ENCODE measurements at places on chromosomes 6 and 20.

DNA sequence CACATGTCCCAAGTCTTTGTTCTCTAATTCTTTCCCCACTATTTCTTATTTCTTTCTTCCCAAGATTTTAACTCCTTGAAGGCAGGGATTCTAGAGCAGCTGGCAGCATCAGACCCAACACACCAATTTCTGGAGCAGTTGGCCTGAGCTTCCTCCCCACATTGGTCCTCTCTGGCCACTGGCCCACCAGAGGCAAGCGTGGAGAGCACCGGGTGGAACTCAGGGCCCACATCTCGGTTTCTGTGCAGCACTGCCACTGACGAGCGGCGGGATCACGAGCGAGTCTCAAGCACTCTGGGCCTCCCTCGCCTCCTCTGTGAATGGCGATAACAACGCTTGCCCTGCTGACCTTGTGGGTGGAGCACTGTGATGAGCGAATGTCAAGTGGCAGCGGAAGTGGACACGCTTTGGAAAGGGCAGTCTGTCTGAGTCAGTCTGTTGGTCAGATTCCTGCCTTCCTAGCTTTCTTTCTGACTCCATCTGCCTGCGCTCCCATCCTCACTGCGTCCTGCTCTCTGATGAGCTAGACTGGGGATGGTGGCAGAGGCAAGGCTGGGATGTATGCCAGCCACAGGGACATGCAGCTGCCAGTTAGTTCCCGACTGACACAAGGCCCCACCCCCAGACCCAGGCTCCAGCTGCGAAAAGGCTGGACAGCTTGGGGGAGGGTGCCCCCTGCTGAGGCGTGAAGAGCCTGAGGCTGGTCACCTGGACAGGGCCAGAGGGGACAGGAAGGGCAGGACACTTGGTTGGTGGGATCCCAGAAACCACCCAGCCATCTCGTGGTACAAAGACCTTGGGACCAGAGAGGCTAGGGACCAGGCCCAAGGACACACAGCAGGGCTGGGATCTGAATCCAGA lies 4.5 kb upstream of the SPDEF start:
- DNase-seq: peak; percentile 58

GRCh38 chr20:8097307-8097706 lies 34.8 kb upstream of the PLCB1 start:
- no peak for DNase-seq

DNA sequence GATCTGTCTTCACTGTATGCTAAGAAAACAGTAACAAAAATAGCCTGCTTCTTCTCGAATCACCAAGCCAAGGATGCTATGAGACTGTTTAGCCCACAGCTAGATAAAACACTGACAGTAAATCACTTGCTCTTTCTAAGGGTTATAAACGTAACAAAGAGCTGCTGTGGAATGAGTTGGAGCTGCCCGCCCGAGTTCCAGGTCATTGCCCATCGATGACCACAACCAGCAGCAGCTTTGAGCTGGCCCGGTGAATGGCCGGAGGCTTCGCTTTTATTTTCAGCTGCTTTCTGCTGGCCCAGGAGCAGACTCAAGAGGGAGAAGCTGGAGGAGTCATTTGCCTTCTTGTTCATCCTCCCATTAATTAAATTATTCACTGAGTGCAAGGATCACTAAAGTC lies 82.2 kb upstream of the CDH4 start:
- no peak for DNase-seq

DNA sequence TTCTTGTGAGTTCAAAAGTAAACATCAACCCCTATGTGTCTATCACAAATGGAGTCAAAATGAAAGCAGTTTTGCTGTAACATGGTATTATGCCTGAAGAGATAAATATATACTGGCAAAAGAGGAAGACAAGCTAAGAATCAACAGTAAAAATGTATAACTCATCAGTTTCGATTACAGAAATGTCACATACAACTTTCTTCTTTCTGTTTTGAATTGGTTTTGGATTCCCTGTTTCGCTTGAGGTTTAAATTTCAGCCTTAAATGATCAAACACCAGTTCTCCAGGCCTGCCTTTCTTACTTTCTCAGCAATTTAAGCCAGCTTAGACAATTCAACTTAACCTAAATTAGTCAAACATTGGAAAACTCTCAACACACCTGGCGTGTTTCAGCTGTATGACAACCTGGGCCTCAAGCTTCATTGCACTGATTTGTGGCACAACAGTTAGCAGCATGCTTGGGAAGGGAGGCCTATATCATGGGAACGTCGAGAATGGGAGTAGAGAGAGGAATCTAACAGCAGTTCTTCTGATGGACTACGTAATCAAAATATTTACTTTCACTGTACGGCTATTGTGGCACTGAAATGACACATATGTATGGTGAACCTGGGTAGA lies 51.9 kb upstream of the MARCKS start:
- no peak for DNase-seq

DNA sequence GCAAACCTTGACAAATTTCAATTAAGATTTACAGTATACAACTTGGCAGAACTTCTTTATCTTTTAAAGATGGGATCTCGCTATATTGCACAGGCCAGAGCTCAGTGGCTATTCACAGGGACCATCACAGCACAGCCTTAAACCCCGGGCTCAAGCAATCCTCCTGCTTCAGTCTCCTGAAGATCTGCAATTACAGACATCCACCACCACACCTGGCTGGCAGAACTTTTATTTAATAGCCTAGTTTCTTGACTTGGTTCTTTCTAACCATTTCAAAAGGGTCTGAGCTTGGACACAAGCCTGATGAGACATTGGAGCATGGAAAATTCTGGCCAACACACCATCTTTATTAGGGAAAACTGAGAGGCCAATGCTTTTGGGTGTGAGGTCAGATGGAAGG lies 151.6 kb upstream of the KCNG1 start:
- DNase-seq: no peak

- no peak for DNase-seq
These were observed 188.0 kb downstream of the ARHGAP18 start for GRCh38 chr6:129521946-129522345.

GRCh38 chr6:100353276-100354015 lies 111.3 kb downstream of the SIM1 start:
- DNase-seq: no peak

GRCh38 chr20:50724851-50725723 lies 6.3 kb upstream of the PARD6B start:
- peak; percentile 68 for DNase-seq

- DNase-seq: no peak
These were observed 313.7 kb downstream of the SOX4 start for GRCh38 chr6:21907291-21907690.

GRCh38 chr6:75849329-75850025 lies 100.4 kb downstream of the MYO6 start:
- no peak for DNase-seq

DNA sequence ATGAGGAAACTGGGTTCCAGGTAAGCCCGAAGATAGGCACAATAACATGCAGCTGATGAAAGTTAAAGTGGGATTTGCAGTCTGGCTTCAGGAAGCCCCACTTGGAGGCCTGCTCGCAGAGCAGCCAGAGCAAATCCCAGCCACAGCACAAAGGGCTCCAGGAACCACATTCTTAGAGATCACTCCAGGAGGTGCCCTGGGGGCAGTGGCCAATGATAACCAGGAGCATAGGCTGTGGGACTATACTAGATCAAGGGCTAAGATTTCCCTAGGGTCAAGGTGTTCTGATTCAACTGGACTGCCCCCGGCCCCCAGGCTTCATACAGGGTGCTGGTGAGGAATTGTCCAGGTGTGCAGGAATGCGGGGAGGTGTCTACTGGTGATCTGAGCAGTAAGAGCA lies 133.9 kb upstream of the PTPRT start:
- no peak for DNase-seq

GRCh38 chr6:169850154-169850553 lies 98.7 kb downstream of the ERMARD start:
- DNase-seq: no peak

DNA sequence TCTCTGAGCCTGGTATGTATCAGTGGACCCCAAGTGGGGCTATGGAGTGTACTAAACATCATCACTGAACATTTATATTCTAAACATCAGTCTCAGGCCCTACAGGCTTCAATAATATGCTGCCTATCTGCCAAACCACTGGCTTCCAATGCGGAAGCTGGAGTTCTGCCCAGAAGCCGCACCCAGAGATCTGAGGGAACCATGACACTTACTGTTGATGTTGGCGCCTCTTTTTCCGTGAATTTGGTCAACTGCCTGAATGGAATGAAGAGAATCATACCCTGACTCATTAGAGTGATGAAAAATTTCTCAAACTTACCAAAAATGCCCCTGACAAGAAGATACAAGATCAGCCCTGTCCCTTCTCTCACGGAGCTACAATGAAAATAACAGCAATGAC lies 66.2 kb downstream of the SLC22A23 start:
- peak; percentile 78 for DNase-seq

- DNase-seq: peak; percentile 68
These were observed 1066.8 kb upstream of the CITED2 start for GRCh38 chr6:140441256-140441655.

DNA sequence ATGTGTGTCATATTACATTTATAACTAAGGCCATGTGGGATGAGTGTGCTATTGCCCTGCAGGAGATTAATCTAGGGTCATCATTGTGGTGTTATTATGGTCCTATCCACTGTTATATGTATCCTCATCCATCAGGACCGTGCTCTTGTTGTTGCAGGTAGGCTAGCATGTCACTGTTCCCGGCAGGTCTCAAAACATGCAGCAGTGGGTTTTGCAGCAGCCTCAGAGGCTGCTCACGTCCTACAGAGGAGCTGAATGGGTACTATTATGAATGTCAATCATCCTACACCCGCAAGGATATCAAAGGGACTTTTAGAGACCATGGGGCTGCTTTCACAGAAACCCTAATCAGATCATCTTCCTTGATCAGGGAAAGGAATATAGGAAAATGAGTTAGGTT lies 318.2 kb downstream of the SAMD5 start:
- no peak for DNase-seq

GRCh38 chr6:83097204-83097603 lies 29.7 kb downstream of the DOP1A start:
- DNase-seq: no peak

DNA sequence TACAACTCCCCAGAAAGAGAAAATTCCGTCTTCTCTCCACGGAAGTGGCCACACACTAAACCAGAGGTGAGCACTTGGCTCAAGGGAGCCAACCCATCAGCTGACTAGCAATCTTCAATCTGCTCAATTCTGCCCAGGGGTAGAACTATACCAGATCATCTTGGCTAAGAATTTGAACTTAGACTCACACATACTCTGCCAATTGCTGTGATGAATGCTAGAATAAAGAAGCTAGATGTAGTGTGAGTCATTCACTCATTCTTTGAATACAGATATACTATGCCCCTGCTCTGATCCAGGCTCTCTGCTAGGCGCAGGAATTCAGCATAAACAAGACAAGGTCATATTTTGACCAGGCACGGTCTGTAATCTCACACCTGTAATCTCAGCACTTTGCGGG lies 147.9 kb upstream of the SHLD1 start:
- no peak for DNase-seq

DNA sequence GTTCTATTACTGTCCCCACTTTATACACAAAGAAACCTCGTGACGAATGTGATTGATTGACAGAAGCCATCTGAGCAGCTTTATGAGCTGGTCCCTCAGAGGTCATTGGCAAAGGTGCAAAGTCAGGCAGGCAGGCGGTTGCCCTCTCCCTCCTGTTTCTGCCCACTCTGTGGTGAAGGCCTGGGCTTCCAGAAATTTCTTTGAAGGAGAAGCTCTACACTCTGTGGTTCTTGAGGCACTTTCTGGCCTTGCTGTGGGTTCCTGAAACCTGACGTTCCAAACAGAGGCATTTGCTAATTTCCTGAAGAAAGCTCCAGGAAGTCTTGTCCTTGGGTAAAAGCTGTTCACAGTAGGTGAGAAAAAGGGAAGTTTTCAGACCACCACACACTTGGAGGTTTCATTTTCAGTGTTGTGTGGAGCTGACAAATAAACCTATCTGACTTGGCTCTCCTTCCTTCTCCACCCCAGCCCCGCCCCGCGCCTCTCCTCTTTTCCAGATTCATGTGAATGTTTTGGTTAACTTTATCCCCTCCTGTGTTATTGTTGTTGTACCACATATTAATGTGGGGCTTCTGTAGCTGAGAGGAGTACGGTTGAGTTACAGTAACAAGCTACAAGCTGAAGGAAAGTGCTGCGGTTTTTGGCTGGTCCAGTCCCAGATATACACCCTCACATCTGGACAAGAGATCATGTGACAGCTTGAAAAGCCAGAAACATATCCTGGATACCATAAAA lies 274.1 kb downstream of the CLIC5 start:
- no peak for DNase-seq

DNA sequence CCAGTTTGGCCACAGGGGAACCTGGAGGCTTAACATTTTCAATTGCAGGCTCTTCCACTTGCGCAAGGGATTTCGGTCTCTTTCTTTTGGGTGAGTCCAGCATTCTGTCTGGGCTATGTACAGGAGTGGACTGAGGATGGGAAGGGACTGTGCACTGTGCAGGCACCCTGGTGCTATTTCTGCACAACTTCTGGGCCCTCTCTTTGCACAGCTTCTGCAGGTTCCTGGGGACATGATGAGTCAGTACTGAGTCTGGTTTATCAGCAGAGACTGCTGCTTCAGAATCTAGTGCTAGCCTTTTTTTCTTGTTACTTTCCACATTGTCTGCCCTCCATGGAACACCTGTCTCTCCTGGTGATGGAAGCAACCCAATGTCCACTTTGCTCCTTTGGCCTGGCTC lies 78.5 kb upstream of the ASF1A start:
- DNase-seq: no peak

GRCh38 chr6:51857134-51857533 lies 230.3 kb downstream of the PKHD1 start:
- DNase-seq: no peak

DNA sequence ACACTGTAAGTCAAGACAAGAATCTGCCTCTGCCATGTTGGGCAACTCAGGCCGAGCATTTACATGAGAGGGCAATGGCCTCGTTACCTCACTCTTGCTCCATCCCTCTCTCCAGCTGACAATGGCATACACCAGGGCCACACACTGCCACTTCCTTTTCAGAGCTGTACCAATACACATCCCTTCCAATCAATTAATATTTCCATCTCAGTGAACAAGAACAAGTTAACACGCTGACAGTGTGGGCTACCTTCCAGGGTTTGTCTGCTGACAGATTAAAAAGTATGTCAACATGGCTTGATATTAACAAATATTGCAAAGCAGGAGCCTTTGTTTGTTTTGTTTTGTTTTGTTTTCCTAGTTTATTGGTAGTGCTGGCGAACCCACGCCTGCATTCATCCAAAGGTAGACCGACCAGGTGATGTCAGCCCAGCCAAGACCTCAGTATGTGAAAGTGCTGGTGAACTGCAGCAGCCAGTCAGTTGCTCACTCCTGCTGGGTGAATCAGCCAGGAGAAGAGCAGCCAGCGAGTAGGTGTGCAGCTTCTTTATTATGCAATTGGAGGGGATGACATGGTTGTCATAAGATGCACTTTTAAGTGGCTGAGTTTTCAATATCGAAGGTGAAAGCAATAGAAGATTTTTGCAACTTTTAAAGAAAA lies 487.3 kb upstream of the JARID2 start:
- DNase-seq: no peak

GRCh38 chr6:52505726-52506409 lies 71.0 kb downstream of the TRAM2 start:
- DNase-seq: no peak

GRCh38 chr6:84357631-84358030 lies 130.2 kb upstream of the CEP162 start:
- no peak for DNase-seq

Data from Right ventricle myocardium superior (tissue), 1 donor.